ENCODE measurements at places on chromosomes 12 and 14. TPM values are rescaled to one million over a fixed set of nuclear protein-coding genes. Genes with fewer than 3 reads are reported as not detected.

Gene PLCZ1
- total RNA-seq, result not detected

Gene CCND2
- total RNA-seq, result 67.2 TPM

Gene GPR65
- 3.2 TPM for total RNA-seq

Gene RAPGEF3
- 19.0 TPM for total RNA-seq

GRCh38 chr12:81284137-81284536 is 206.3 kb downstream of the ACSS3 start:
- no peaks in the 10 kb centered on the region for H3K4me1 ChIP-seq
- no peak for DNase-seq
- no peaks in the 10 kb centered on the region for H3K36me3 ChIP-seq
- H3K4me3 ChIP-seq, result no peak overlapping the region
- no peaks in the 10 kb centered on the region for H3K27me3 ChIP-seq
- no peak overlapping the region for H3K27ac ChIP-seq

DNA sequence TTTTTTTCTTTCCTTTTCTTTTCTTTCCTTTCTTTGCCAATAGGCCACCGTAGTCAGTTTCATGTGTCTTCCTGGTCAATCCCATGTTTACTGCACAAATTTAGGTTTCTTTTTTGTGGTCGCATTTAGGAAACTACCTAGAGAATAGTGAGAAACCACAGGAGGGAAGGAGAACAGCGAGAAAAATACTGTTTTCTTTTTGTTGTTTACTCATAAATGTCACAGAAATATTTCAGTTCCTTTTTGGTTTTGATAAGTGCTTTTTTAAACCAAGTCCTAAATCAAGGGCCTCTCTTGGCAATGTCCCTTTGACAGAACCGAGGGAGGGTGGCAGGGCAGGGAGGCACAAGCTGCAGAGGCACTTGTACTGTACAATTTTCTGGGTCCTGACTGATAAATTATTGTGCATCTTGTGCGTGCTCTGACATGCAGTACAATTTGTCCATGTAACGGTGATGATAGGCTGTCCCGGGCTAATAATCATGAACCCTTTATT is 326.1 kb downstream of the CACNA1C start:
- no peak for DNase-seq
- peaks cover 3% of the 10 kb centered on the region for H3K4me1 ChIP-seq
- no peak overlapping the region for H3K4me3 ChIP-seq
- H3K36me3 ChIP-seq, result no peaks in the 10 kb centered on the region

- no peaks in the 10 kb centered on the region for H3K36me3 ChIP-seq
- no peak overlapping the region for H3K4me3 ChIP-seq
- no peak overlapping the region for H3K27ac ChIP-seq
These were observed 96.7 kb downstream of the CEP128 start for GRCh38 chr14:80844872-80845271.

GRCh38 chr12:38516418-38516817 is 199.8 kb downstream of the ALG10B start:
- H3K27me3 ChIP-seq, result no peaks in the 10 kb centered on the region
- H3K4me1 ChIP-seq, result peaks cover 5% of the 10 kb centered on the region
- no peak overlapping the region for H3K27ac ChIP-seq

DNA sequence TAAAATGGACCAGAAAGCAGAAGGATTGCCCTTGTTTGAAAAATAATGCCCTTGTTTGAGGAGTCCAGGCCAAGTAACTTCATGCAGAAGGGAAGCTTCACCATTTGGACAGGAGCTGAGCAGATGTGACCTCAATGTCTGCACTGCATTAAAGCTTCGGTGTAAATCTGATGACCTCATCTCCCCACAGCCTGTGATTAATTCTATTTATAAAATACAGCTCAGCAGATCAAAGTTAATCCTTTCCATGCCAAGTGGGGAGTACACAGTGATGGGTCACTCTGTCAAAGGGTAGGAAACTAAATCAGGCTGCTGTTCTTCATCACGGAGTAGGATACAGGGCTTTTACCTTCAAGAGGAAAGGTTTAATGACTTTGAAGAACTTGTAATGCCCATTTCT is 533.7 kb downstream of the RPS29 start:
- DNase-seq, result no peak
- H3K4me3 ChIP-seq, result no peak overlapping the region
- no peaks in the 10 kb centered on the region for H3K27me3 ChIP-seq

GRCh38 chr14:23561873-23562821 is 5.4 kb downstream of the AP1G2 start:
- no peak overlapping the region for H3K4me3 ChIP-seq
- peaks cover 18% of the 10 kb centered on the region for H3K4me1 ChIP-seq
- peaks cover 65% of the 10 kb centered on the region for H3K36me3 ChIP-seq
- no peak overlapping the region for H3K27ac ChIP-seq
- H3K27me3 ChIP-seq, result no peaks in the 10 kb centered on the region
- peak; percentile 72 for DNase-seq

DNA sequence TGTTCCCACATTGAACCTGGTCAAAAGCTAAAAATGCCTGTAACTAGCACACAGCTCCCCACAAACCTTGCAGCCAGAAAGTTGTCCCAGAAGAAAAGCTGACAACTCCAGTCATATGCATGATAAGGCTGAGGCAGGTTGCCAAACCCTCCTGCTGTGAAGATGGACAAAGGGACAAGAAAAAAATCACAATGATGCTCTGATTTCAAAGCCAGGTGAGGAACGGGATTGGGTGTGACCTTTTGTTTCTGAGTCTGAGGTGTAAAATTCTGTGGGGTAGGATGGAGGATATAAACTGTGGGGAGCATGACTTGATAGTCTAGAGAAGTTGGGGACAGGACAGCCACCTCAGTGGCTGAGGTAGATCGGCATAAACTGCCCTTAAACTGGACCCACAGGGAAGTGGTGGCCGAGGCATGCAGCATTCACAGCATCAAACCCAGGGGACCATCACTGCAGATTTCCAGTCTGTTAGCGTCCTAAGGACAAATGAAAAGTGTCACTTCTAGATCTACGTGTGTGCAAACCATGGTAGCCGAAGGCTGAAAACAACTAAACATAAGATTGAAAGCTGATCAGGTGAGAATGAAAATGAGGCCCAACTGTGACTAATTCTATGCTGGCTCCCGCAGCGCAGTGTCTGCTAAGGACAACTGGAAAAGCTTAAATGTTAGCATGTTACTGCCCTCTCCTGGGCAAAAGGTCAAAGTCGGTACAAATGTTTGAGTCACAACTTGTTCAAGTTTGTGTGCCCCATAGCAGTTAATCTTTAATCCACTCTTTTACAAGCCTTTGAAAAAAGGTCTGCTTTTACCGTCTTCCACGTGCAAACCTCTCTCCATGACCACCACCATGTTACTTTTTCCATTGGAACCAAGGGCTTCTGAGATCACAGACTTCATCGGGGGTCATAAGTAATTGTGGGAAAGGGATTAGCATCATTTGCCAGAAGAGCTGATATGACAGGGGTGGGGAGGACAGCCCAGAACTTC is 39.8 kb downstream of the GRIN2B start:
- no peak for DNase-seq
- no peaks in the 10 kb centered on the region for H3K4me1 ChIP-seq
- H3K27ac ChIP-seq, result no peak overlapping the region
- no peaks in the 10 kb centered on the region for H3K36me3 ChIP-seq
- no peak overlapping the region for H3K4me3 ChIP-seq

- no peak for DNase-seq
- no peaks in the 10 kb centered on the region for H3K27me3 ChIP-seq
- no peak overlapping the region for H3K4me3 ChIP-seq
- no peaks in the 10 kb centered on the region for H3K4me1 ChIP-seq
These were observed 243.1 kb upstream of the PWP1 start for GRCh38 chr12:107442326-107442987.

GRCh38 chr12:50571786-50572185 is 67.0 kb downstream of the DIP2B start:
- H3K4me3 ChIP-seq, result no peak overlapping the region
- H3K27me3 ChIP-seq, result no peaks in the 10 kb centered on the region
- H3K27ac ChIP-seq, result no peak overlapping the region
- DNase-seq, result no peak
- no peaks in the 10 kb centered on the region for H3K36me3 ChIP-seq

Data from upper lobe of left lung (tissue), 6 donors.